ENCODE measurements at places on chromosomes 6 and 20. TPM values are rescaled to one million over a fixed set of nuclear protein-coding genes. Genes with fewer than 3 reads are reported as not detected.
A peak's percentile ranks its signal among the peaks of the same experiment; 100 is the strongest.

Gene CDH4
- total RNA-seq, result not detected

Gene RALGAPA2
- 14.5 TPM for total RNA-seq

Gene MYL9
- total RNA-seq, result not detected

Gene ADGRB3
- not detected for total RNA-seq

Gene CD93
- 0.50 TPM for total RNA-seq

Gene GSTA1
- total RNA-seq, result not detected

Gene WFDC10B
- not detected for total RNA-seq

Gene NTSR1
- total RNA-seq, result not detected

Gene LAMA4
- not detected for total RNA-seq

GRCh38 chr6:15985379-15985959 lies 143.4 kb upstream of the MYLIP start:
- no peak for DNase-seq

GRCh38 chr20:59805786-59806577 lies 127.5 kb downstream of the SYCP2 start:
- no peak for DNase-seq

DNA sequence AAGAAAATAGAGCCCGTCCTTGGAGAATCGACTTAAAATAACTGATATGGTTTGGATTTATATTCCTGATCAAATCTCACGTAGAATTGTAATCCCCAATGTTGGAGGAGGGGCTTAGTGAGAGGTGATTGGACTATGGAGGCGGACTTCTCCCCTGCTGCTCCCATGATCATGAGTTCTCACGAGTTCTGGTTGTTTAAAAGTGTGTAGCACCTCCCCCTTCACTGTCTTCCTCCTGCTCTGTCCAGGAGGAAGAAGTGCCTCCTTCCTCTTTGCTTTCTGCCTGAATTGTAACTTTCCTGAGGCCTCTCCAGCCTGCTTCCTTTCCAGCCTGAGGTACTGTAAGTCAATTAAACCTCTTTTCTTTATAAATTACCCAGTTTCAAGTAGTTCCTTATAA lies 529.2 kb downstream of the HAO1 start:
- DNase-seq, result no peak

DNA sequence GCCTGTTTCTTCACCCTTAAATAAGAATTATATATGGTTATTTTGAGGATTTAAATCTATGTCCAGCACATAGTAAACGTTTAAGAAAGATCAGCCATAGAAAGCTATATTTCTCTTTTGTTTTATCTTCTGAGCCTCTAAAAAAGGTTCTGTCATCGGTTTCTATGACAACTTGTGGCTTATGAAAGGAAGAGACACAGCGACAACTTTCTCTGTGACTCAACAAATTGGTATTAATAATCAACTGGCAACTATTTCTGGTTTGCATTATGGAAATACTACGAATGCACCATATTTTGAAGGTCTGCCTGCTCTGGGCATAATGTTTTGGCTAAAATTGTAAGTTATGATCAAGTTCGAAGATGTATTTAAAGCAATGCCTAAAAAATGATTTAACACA lies 751.0 kb downstream of the CD109 start:
- no peak for DNase-seq

DNA sequence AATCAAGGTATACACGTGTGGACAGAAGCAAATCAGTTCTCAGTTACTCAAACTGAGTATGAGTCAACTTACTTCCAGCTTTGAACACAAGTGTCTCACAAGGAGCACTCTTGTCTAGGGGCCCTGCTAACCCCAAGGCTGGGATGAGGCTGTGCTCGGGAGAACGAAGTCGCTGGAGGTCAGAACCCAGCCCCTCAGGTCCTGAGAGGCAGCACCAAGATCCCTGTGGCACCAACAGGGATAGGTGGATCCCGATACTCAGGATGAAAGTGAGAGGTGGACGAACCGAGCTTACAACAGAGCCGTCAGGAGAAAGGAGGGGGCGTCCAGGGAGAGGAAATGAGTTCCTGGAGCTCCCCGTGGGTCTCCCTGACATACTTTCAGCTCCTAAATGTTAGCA lies 85.7 kb downstream of the GINS1 start:
- no peak for DNase-seq

DNA sequence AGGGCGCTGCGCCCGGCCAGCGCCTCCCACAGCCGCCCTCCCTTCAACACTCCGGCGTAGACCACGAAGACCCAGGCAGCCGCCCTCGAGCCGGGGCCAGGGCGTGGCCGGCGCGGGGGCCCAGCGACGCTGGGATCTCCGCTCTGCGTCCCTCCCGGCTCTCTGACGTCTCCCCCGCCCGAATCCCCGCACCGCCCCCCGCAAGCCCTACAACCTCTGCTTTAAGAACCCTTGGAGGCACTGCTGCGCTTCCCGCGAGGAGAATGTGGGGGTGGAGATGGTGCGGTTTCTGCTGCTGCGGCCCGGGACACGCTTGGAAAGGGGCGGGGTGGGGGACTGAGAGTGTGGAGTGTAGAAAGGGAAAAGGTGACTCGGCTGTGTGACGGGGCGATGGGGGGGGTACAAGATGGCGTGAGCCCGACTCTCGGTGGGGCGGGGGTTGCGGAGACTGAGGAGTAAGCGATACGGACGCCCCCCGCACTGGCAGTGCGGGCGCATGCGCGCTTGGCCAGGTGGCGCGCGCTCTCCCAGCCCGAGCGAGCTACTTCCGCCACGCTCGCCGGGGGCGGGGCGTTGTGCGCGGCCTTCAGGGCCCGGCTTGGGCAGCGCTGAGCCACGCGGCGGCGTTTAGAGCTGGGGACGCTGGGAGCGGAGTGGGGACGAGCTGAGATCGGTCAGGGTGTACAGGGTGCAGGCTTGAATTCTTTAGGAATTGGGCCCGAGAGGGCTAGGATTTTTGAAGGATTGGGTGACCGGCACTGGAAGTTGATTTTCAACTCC lies at the start of gene SUPT3H:
SUPT3H (minus strand) TSS at position 381 of the 780 bp plus-strand sequence.
- peak; percentile 91 for DNase-seq

GRCh38 chr6:131602781-131603312 lies 25.2 kb downstream of the MED23 start:
- DNase-seq, result no peak

DNA sequence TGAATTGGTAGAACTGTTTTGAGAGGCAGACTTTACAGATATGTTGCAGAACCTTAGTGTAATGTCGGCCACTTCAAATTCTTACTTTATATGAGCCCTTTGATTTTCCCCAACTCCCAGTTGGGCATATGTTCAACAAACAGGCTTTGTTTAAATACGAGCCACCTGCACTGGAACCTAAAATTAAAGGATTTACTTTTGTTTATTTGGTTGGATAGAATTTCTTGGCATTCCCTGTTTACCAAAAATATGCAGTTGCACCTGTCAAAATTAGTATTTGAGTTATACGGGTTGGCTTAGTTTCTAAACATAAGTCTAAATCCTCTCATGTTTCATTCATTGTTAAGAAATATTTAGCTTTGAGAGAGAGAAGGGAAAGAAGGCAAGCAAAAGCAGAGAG lies 2.4 kb upstream of the GLYATL3 start:
- no peak for DNase-seq

GRCh38 chr6:1538810-1539478 lies 70.8 kb upstream of the FOXC1 start:
- DNase-seq, result no peak

DNA sequence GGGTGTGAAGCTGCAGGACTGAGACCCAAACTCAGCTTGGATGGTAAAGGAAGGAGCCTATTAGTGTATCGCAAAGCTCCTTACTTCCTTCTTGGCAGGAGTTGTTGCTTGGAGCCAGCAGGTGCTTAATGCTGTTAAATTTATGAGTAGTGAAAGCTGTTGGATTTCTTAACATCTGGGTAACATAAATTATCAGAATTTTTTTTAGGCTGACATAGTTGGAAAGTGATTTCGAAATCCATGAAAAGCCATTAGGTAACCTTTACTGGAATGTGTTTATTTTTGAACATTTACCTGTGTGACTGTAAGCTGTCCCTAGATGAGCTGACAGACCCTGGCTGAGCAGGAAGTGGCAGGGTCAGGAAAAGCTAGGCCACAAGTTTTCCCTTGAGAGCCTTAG lies 470.4 kb upstream of the SLC35B3 start:
- DNase-seq, result no peak

DNA sequence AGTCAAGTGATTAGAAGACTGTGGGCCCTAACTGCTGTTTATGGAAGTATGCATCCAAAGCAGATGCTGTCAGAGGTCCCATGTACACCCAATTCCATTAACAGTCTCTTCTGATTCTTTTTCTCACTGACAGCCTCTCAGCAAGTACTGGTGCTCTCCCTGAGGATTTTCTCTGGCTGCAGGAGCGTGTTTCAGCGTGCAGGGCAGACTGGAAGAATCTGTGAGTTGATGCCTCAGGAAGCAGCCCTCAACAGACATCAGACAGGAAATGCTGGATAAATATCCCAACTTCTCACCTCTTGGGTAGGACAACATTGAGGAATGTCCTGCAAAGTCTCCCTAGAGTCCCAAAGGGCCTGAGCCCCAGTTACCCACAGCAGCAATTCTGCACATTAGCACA lies 40.8 kb downstream of the ANKEF1 start:
- DNase-seq, result no peak

DNA sequence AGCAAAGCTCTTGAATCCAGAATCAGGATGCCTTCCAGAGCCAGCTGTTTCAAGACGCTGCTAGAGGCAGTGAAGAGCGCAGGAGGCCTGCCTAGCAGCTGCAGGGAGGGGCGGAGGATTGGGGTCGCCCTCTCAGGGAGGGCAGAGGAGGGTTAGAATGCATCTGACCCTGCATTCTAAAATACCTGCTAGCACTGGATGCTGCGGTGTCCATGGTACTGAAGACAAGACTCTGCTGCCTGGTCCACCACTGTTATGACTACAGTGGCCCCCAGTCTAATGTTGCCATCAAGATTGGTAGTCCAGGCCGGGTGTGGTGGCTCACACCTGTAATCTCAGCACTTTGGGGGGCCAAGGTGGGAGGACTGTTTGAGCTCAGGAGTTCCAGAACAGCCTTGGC lies 193.7 kb upstream of the PROKR2 start:
- DNase-seq, result no peak

DNA sequence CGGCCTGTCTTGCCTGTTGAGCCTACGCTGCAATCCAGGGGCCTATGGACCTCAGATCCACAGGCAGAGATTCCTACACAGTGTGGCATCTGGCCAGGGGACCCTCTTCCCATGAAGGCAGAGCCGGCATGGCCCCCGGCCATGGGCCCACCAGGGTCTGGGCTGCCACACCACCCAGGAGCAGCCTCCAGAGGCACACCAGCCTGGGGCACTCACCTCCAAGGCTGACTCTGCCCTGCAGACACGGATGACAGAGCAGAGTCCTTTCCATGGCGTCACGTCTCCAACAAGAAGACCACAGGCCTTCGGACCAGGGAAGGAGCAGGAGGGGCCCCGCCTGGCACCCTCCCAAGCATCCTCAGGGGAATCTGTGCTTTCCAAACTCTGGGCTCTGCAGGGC lies 3.5 kb upstream of the HRH3 start:
- DNase-seq, result no peak

Data from CD8-positive, alpha-beta memory T cell (primary cell).